ENCODE measurements at places on chromosomes 4 and X.

- no peak for ATAC-seq
Observed at GRCh38 chr4:91936311-91936710, 367.5 kb upstream of the GRID2 start.

DNA sequence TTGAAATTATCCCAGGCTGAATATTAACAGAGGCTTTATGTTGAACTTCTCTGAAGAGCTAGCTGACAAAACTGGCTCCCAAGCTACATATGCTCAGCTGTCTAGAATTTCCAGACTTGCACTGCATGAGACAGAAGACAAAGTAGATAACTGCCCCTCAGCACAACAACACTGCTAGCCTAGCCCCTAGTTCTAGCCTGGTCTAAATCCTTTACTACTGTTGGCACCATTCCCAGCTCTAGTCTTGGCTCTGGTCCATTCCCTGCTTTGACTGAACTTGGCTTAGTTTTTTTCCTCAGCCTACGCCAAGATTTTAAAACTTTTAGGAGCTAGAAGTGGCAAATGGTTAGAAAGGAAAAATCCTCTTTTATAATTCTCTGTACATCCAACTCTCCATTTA, 7.6 kb upstream of the OPHN1 start:
- ATAC-seq, result no peak

- no peak for ATAC-seq
Observed at GRCh38 chr4:30073011-30073710, 647.0 kb upstream of the PCDH7 start.

DNA sequence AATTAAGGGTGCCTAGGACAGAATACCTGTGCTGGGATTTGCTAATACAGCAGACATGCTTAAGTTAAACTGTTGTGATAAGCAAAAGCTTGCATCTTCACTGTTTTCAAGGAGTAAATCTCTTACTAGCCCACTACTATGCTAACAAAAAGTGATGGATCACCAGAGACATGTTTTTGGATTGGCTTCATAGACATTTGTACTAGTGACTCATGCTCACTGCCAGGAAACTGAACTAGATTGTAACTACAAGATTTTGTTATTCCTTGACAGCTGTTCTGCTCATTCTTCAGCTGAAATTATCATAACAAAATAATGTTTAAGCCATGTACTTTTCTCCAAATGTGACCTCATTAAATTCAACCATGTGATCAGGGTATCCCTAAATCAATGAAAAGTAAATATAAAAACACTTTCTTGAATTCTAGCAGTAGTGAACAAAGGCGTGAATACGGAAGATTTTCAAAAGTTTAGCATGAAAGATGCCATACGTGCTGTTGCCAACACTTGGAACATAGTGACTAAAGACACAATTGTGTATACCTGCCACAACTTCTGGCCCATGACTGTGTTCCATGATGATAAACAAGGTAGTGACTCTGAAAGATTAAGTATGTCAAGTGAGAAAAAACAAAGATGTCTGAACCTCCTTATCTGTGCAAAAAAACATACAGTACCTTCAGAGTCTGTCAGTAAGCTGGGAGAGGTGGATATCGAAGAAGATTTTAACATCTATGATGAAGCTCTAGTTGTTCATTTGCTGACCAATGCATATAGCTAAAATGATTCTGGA, 154.0 kb downstream of the BTC start:
- no peak for ATAC-seq

- no peak for ATAC-seq
Observed at GRCh38 chr4:140863197-140863596, 107.0 kb upstream of the TBC1D9 start.

GRCh38 chr4:19694812-19695211, 556.9 kb upstream of the SLIT2 start:
- ATAC-seq, result no peak

GRCh38 chrX:45198301-45198700, 2.4 kb downstream of the DIPK2B start:
- no peak for ATAC-seq

DNA sequence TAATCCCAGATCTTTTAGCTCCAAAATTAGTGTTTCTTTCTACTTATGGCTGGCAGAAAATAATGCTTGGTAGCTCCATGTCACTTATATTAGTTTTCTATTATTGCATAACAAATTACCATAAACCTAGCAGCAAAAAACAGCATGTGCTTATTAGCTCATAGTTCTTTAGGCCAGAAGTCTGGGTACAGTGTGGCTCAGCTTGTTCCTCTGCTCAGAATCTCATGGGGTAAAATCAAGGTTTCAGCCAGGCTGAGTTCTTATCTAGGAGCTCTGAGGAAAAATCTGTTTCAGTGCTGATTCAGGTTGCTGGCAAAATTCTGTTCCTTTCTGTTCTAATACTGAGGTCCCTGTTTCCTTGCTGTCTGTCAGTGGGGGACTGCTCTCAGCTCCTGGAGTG, 101.1 kb downstream of the CT47B1 start:
- ATAC-seq, result no peak

DNA sequence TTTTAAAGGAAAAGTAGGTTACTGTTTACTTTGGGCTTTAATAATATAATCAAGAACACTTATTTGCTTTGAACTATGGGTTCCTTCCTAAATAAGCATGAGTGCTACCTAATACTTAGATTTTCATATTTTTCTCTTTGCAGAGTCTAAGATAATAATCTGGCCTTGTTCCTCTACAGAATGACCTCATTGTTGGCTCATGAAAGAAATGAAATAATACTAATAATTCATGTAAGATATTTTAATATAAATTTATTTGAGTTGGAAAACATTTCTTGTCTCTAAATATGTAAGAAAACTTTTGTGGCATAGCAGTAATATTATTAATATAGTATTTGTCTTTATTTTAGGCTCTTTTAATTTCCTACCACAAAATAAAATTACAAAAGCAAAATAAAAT, 601.3 kb downstream of the IQCM start:
- ATAC-seq, result no peak

DNA sequence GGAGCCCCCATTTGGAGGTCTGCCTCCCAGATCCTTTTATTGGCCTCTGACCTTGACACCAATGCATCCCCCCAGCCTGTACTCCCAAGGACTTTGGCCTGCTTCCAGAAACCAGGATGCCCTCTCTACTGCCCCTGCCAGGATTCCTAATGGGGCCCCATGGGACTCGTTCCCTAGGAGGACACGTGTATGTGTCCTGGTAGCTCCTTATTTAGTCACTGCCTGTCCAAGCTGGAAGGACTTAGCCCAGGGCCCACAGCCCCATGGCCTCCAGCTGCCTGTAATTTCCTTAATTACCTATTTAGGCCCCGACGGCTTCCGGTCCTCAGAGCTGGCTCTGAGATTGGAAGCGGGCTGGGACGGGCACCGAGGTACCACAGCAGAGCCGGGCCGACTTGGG, 9.4 kb downstream of the ATP2B3 start:
- ATAC-seq, result no peak

- ATAC-seq, result peak; percentile 72
Observed at GRCh38 chr4:121139533-121140222, 24.4 kb downstream of the TNIP3 start.

DNA sequence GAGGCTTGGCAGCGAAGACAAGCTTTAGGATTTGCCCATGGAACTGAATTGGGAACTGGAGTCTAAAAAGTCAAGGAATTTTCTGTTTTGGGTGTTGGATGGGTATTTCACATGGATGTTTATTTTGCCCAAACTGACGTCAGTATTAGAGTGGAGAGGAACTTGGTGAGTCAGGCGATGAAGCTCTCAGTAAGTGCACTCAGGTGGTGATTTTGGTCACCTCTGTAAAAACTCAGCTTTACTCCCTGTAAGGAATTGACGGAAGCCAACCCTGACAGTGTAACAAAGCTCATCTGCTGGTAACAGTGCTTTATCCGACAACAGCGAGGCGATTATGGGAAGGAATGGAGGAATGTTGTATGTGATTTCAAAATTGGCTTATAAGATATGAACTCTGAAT, 77.0 kb upstream of the PGRMC2 start:
- no peak for ATAC-seq

GRCh38 chr4:99894161-99894997, at the start of gene LAMTOR3:
Gene LAMTOR3, minus strand, starts transcription at chr4:99894427. Its CDS starts 464 bp downstream, at chr4:99893963.
- ATAC-seq, result peak; percentile 100

DNA sequence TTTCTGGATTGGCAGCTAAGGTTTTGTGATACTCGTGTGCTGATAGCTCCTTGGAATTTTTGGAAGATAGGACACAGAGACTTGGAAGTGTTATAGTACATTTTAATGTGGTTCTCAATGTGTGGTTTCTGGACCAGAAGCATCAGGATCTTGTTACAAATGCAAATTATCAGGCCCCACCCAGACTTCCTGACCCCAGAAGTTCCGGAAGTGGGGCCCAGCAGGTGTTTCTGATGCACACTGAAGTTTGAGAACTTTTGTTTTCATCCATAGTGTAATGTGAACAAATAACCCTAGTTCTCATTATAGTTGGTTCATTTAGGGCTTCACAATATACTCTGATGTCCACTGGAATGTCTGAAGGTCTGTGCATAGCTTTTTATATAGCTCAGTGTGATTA, 49.6 kb downstream of the LAMP2 start:
- no peak for ATAC-seq

DNA sequence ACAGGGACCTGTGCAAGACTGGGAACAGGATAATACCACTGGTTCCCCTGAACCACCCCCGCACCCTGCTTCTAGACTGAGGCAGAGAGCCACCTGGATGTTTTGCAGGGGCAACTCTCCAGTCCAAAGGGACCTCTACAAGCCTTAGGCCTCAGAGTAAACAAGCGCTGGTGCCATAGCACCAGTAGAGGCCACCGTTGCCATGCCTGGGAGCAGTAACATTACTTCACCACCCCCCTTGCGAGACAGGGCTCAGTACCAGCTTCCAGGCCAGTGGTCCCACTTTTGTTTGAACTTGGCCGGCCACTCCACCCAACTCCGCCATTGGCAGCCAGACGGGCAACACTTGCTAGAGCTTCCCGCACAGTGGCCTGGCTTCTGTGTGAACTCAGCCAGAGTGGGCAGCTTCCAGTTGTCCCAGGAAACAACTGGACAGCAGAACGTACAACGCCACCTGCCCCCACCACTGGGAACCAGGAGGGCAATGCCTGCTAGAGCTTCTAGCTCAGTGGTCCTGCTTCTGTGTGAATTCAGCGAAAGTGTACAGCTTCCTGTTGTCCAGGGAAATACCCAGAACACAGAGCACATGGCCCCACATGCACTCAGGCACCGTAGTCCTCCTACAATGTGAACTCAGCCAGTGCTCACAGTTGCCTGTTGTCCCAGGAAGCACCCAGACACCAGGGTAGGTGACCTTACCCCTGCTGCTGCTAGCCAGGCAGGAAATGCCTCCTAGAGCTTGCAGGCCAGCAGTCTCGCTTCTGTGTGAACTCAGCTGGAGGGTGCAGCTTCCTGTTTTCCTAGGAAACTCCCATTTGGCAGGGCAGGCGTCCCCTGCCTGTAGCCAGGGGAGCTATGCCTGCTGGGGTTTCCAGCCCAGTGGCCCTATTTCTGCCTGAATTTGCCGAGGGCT, 39.9 kb upstream of the PCDH19 start:
- no peak for ATAC-seq

DNA sequence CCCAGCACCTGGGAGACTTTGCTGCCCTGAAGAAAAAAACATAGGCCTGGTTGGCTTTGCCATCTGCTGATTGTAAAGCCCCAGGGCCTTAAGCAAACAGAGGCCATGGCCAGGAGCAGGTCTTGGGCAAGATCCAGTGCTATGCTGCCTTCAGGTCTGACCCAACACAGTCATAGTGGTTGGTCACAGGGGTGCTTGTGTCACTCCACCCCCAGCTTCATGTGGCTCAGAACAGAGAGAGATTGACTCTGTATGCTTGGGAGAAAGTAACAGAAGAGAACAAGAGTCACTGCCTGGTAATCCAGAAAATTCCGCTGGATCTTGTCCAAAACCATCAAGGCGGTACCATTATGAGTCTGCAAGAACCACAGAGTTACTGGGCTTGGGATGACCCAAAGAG, 24.4 kb upstream of the SMARCA5 start:
- ATAC-seq, result no peak

DNA sequence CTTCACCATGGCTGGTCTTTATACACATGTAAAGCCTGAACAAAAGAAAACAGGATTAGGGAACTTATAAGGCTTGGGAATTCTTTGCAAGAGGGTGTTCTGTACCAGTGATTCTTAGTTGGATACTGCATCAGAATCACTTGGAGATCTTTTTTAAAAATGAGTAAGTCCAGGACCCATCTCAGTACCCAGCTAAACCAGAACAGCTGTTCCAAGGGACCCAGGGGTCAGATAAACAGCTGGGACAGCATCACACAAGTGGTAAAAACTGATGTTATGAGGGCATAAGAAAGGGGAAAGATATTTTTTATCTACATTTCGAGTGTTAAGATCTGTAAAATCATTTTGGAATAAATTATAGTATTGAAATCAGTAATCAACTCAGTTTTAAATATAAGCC, 16.1 kb downstream of the PGRMC2 start:
- no peak for ATAC-seq

GRCh38 chrX:7485061-7485460, 337.1 kb upstream of the PUDP start:
- no peak for ATAC-seq

DNA sequence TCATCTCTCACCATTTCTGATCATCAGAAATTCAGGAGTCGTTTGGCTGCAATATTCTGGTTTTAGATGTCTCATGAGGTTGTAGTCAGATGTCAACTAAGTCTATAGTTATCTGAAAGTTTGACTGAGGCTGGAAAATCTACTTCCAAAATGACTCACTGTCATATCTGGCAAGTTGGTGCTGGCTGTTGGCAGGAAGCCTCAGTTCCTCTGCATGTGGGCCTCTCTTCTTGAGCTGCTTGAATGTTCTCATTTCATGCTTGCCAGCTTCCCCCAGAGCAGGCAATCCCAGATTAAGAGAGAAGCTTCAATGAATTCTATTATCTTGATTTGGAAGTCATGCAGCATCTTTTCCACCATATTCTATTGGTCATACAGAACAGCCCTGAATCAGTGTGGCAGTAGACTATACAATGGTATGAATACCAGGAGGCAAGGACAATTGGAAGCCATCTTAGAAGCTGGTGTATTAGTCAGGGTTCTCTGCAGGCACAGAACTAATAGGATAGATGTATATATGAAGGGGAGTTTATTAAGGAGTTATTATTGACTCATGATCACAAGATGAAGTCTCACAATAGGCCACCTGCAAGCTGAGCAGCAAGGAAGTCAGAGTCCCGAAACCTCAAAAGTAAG, 46.8 kb upstream of the ELF2 start:
- ATAC-seq, result peak; percentile 78
